ENCODE measurements at places on chromosomes 1 and 21. TPM values are rescaled to one million over a fixed set of nuclear protein-coding genes. Genes with fewer than 3 reads are reported as not detected.

The SLAMF8 gene
- 2.0 TPM for total RNA-seq

The KCNE1 gene
- 10.6 TPM for total RNA-seq

The RAB42 gene
- 2.8 TPM for total RNA-seq

GRCh38 chr1:198636391-198636790 is 2.4 kb upstream of the PTPRC start:
- H3K27me3 ChIP-seq: no peaks in the 10 kb centered on the region
- H3K36me3 ChIP-seq: no peaks in the 10 kb centered on the region
- DNase-seq: no peak
- H3K4me1 ChIP-seq: no peaks in the 10 kb centered on the region
- no peak overlapping the region for H3K27ac ChIP-seq

DNA sequence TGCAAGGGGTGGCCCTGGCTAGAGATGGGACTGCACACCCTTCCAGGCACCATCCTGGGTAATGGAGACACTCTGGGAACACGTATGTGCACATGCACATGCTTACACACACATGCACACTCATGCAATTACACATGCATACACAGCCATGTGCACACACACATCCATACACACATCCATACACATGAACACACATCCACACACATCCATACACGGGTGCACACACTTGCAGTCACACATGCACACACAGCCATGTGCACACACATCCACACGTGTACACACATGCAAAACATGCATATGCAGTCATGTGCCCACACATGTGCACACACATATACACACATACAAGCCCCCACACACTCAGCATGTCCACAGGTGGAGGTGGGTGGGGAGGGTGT is 22.3 kb upstream of the POFUT2 start:
- peaks cover 45% of the 10 kb centered on the region for H3K4me1 ChIP-seq
- H3K27me3 ChIP-seq: peaks cover 35% of the 10 kb centered on the region
- H3K27ac ChIP-seq: peak overlapping the region; percentile 76
- H3K4me3 ChIP-seq: no peak overlapping the region
- no peaks in the 10 kb centered on the region for H3K36me3 ChIP-seq
